ENCODE measurements at places on chromosomes 12 and 14. TPM values are rescaled to one million over a fixed set of nuclear protein-coding genes. Genes with fewer than 3 reads are reported as not detected.

The TRHDE gene
- not detected for total RNA-seq

The SLC6A13 gene
- total RNA-seq, result 0.51 TPM

The RPAP3 gene
- 19.7 TPM for total RNA-seq

The MLEC gene
- 95.0 TPM for total RNA-seq

The TMEM132D gene
- not detected for total RNA-seq

The CLECL1 gene
- not detected for total RNA-seq

The PRPF39 gene
- 30.2 TPM for total RNA-seq

The RARG gene
- total RNA-seq, result 22.7 TPM

The USP30 gene
- total RNA-seq, result 14.0 TPM

The CLBA1 gene
- total RNA-seq, result 10.6 TPM
